ENCODE measurements at places on chromosomes 12 and 14. TPM values are rescaled to one million over a fixed set of nuclear protein-coding genes. Genes with fewer than 3 reads are reported as not detected.

ZNF10 gene
- total RNA-seq: 12.2 TPM

OR5AU1 gene
- total RNA-seq: not detected

PAPLN gene
- 1.1 TPM for total RNA-seq

DNA sequence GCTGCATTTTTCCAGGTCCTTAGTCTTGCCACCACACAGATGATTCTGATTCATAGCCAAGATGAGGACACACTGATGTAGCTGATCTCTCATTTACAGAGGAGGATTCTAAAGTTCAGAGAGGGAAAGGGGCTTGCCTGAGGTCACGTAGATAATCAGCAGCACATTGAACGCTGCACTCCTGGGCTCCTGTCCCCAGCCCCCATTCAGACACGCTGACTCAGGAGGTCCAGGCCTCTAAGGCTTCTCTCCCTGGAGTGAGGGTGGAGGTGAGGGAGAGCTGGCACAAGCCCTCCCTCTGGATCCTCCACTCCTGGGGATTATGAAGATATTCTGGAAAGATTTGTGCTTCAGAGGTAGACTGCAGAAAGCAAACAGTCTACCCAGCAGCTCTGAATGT is 10.3 kb downstream of the NFATC4 start:
- DNase-seq: no peak

DNA sequence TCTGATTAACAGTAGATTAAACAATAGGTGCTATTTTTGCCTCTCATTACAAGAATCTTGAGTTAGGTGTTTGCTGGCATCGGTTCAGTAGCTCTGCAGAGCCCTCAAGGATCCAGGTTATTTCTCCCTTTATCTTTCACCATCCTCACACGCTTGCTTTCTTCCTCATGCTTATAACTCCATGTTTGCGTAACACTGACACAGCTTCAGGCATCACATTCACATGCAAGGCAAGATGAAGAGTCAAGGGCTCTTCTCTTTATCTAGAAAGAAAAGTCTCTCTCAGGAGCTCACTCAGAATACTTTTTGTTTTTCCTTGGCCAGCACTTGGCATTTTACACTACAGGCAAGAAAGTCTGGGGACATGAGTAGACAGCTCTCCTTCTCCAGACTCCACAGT is 24.2 kb upstream of the PTHLH start:
- no peak for DNase-seq

GRCh38 chr12:69108037-69108436 is 131.3 kb upstream of the CPSF6 start:
- DNase-seq: peak; percentile 11

OTUB2 gene
- total RNA-seq: 2.3 TPM

GRCh38 chr12:20201733-20202132 is 166.6 kb upstream of the PDE3A start:
- DNase-seq: no peak

- no peak for DNase-seq
These were observed 76.9 kb downstream of the SMOC1 start for GRCh38 chr14:69955855-69956845.

OR4E2 gene
- total RNA-seq: not detected

GPR137C gene
- 3.3 TPM for total RNA-seq

DNA sequence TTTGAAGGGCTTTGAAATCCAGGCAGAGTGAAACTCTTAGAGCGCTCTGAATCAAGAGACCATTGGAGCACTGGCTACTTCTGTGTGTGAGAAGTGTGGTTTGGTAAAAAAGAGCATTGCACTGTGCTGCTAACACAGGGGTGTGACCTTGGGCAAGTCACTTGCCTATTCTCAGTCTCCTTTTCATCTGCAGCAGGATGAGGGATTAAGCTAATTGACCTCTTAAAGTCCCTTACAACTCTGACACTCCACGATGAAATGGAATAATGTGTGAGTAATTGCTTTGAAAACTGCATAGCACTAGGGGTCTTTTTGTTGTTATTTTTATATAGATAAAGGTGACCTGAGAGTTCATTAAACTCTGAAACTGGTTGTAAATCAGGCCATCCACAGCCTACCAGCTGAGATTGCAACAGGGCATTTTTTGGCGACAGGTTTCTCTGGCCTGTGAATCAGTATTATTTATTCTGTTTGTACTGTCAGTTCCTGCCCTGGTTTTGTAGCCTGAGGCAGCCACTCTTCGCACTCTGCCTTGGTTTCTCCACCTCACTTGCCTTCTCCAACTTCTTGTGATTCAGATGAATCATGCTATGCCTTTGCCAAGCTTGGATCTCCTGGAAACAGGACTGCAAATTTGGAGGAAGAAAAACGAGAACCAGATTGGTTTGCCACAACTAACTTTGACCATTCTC is 159.9 kb upstream of the PARP11 start:
- no peak for DNase-seq

PTPRQ gene
- total RNA-seq: not detected

CDK4 gene
- 120 TPM for total RNA-seq

- DNase-seq: no peak
These were observed 29.8 kb downstream of the CALM1 start for GRCh38 chr14:90426663-90427062.

DNA sequence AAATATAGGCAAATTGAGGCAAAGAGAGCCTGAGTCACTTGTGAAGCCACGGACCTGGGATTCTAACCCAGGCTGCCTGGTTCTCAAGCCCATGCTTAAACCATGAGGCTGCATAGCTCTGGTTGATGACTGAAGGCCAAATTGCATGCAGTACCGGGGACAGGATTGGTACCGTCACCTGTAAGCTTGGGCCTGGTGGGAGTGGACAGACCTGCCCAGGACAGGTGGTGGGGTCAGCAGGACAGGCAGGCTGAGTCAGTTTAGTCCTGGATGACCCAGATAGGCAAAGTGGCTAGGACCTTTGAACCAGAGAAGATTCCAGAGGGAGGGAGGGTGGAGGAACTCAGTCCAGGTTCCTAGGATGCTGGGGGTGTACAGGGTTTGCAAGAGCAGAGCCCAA is 25.8 kb downstream of the RIN3 start:
- no peak for DNase-seq

- DNase-seq: no peak
These were observed 107.0 kb upstream of the CRY1 start for GRCh38 chr12:107200394-107200793.

GRCh38 chr14:68807148-68807600 is 14.3 kb upstream of the ZFP36L1 start:
- DNase-seq: no peak

DNA sequence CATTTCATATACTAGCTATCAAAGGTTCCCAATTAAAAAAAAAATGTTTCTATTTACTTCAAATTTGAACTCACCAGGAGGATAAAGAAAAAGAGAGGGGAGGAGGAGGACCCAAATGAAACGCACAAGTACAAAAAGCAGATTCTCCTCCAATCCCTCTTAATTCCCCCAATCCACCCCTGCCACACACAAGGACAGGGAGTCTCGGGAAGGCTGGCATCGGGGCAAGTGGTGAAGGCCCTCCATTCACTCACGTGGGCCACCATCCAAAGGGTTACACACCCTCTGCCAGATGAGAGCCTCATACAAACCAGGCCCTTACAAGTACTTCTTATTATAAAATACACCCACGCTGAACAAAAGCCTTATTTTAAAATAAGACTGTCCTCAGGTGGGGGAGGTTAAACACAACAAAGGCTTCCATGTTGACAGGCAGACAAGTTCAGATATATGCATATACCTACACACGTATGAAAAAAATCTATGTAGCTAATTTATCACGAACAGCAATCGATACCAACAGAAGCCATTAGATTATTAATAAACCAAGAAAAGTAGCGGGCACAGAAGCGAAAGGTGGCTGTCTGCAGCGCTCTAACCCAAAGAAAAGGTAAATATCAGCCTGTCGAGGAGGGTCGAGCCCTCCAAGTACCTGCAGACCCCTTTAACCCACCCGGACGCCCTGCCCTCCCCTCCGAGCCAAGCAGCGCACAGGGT is 1.5 kb downstream of the ATP2B1 start:
- DNase-seq: no peak

DNA sequence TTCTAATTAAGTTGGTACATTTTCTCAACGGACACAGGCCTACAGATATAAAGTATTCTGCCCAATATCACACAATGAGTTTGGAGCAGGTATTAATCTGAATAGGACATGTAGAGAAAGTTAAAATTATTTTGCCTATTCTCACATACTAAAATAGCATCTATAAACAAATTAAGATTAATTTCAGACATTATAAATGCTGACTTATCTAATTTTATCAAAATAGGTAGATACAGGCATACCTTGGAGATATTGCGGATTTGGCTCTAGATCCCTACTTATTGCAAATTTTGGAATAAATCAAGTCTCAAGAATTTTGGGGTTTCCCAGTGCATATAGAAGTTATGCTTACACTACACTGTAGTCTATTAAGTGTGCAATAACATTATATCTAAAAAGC is 41.0 kb upstream of the GRIP1 start:
- no peak for DNase-seq

DNA sequence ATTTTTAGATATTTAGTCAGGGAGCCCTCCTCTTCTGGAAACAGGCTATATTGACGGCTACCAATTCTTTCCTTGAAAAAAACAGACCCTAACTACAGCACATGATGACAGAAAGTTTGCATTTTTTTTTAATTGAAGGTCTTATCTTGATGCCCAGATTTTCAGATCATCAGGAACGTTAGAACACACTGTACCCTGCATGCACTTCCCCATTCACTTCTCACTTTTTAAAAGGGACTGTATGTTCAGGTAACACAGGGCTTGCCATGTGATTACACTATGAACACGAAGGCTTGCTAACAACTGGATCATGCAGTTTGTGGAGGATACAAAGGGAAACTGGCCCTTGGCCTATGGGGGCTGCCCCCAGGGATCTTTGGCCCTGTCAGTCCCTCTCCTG is 92.6 kb downstream of the RPS29 start:
- DNase-seq: no peak

DNA sequence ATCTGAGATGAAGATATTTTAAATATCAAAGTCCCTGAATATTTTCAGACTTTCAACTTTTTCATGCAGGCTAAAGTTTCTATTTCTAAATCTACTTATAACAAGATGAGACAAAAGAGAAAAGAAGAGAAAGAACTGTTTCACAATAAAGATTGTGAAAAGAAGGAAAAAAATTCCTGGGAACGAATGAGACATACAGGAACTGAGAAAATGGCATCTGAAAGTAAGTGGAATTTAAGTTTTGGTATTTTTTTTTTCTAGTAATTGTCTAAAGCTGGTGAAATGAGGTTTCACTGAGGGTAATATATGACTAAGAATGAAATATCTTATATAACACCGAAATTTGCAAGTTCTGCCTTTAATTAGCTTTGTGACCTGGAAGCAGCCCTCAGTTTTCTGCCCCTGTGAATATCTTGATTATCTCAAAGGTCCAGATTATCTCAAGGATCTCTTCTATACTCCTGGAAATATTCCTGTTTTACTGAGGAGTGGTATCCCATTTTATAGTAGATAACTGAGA is 55.7 kb upstream of the PRPF39 start:
- no peak for DNase-seq

- DNase-seq: no peak
These were observed 7.6 kb upstream of the NR4A1 start for GRCh38 chr12:52043386-52044212.

INSM2 gene
- not detected for total RNA-seq

DNA sequence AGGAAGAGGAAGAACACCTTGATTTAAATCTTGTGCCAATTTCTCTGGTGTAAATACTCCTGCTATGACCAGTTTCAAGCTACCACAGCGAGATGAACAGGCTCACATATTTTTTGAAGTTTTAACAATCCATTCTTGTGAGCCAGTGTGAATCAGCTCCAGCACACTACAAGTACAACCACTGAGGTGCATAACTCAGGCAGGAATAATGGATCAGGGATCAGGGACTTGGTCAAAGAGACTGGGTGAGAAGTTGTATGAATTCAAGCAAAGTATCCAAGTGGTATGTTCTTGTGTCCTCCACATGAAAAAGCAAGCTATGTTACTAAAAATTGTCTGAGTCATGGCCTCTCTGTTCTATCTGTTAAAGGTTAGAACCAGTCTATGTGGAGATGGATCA is 35.2 kb upstream of the KITLG start:
- DNase-seq: no peak

- no peak for DNase-seq
These were observed 391.8 kb downstream of the RAD51B start for GRCh38 chr14:68211421-68211820.

GRCh38 chr14:95294320-95294719 is 25.4 kb downstream of the CLMN start:
- DNase-seq: no peak

DNA sequence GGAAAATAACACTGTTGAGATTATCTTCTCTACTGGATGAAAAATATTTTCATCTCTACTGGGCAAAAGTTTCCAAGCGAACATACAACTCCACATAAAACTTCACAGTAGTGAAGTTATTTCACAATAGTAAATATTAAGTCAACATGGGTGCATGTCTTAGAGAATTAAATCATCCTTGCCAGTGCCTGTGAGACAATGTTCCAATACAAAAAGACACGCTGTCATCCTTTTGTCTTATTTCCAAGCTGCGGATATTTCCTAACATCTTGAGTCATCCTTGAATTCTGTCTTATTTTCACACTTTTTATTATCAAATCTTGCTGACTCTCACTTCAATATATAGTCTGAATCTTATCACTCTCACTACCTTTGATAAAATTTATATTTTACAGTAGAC is 142.9 kb upstream of the KITLG start:
- DNase-seq: no peak

TAS2R43 gene
- total RNA-seq: 0.62 TPM

- DNase-seq: no peak
These were observed 467.4 kb downstream of the TMEM121 start for GRCh38 chr14:105993814-105994213.

FGD4 gene
- total RNA-seq: 17.2 TPM

- DNase-seq: no peak
These were observed 110.0 kb downstream of the ADCK1 start for GRCh38 chr14:77909911-77910310.

PPP1R1A gene
- 1.3 TPM for total RNA-seq

DNA sequence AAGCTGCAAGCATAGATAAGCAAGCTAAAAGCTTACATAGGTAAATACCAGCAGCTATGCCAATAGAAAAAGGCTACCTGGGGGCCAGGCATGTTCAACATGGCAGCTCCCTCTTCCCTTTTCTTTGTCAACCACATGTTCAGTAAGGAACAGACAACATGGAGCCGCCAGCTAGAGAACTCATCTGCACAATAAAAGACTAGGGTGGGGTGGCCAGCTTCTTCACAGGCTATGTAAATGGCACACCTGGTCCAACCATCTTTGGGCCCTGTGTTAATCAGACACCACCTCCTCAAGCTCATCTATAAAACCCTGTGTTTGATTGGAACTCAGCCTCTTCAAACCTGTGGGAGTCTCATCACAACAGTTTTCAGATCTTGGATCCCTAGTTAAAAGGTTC is 129.7 kb upstream of the TMPO start:
- no peak for DNase-seq

DNA sequence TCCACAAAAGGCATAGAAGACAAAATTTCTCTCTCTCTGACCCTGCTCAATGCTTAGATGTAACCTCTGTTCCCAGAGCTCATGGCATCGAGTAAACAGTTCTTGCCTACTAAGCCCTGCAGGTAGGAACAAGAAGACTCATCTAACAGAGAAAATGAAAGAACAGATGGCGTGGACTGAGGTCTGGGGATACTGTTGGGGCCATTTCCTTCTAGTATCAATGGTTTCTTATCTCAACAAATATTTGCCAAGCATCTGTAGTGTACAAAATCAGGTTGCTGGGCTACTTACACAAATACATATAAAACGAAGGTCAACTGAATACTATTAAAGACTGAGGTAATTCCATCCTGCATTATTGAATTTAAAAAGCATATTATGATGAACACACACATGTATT is 93.3 kb downstream of the RIMBP2 start:
- DNase-seq: no peak
